ENCODE measurements at places on chromosomes 2 and 18.

GRCh38 chr18:58662118-58662517 is 9.1 kb upstream of the MALT1 start:
- no peak for DNase-seq

DNA sequence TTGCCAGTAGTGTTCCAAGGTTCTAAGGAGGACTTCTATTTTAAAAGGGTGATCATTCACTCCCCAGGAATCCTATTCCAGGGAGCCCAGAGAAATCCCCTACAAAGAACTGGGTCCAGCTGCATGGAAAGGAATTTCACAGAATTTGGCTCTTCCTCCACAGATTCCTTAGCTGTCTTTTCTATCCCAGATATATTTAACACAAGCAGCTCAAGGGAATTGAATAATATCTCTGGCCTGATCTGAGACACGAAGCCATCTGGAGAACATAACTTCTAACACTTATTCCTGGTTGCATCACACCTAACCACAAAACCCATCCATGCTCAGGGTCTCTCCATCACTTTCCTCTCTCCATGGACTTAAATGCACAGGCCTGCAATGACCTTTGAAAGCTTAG is 306.7 kb upstream of the ACVR2A start:
- no peak for DNase-seq

- no peak for DNase-seq
These were observed 10.1 kb upstream of the SESTD1 start for GRCh38 chr2:179274749-179275148.

- no peak for DNase-seq
These were observed 1.6 kb downstream of the SLC66A2 start for GRCh38 chr18:79949697-79950487.

DNA sequence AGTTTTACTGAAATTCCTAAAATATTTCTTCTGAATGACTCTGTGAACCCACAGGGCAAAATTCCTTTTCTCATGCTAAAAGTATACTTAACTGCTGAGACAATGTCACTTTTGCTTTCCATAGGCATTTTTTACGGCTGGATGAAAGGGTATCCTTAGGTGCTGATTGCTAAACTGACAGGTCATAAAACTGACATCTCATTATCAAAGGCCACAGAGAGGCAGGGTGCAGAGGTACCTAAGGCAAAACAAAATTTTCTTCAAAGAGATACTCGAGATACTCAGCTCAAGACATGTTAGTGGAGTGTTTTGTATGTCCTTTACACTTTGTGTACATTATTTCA is 62.0 kb upstream of the WDR75 start:
- no peak for DNase-seq

DNA sequence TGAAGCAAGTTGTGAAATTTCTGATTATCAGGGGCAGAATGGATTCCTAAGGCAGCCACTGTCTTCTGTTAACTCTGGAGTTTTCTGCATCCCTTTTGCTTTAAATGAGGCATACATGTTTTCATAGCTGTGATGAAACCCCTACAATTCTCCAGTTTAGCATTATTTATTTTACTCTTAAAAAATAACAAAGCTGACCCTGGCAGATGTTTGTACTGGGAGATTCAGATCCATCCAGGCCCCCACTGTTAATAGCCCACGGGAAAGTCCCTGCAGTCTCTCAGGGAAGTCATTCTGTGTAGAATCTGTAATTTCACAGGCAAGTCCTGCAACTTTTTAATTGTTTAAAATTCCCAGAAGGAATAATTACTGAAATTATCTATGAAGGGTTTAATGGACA is 353 bp upstream of the SULT1C4 start:
- no peak for DNase-seq

DNA sequence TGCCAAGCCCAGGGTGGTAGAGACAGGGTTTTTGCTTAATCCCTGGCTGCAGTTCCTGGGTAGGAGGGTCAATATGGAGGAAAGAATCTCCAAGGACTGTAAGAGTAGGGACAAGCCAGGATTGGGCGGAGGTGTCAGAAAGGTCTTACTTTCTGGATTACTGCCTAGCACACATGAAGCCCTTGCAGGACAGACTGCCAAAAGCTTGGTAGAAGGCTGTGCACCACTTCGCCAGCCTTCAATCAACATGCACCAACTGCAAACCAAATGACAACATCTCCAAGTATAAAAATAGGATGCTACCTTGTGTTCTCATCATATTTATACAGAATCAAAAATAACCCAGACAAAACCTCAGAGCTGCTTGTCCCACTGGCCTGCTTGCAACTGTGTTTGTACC is 3.7 kb downstream of the ZNF142 start:
- no peak for DNase-seq

DNA sequence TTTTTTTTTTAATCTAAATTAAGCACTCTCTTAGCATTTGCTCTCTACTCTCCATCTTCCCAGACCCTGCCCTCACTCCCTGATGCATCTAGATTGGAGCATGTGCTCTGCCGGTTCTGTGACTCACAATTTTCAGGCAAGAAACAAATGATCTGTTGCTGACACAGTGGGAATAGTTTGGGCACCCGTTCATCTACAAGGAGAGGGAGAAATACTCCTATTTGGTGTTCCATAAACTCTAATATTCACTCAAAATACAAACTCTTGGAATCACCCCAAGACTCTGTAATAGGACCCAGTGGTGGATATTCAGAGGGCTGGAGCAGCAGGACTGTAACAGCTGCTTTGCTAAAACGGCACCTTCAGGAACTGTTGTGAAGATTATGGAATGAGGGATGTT is 37.1 kb upstream of the LINC00305 start:
- DNase-seq, result no peak

DNA sequence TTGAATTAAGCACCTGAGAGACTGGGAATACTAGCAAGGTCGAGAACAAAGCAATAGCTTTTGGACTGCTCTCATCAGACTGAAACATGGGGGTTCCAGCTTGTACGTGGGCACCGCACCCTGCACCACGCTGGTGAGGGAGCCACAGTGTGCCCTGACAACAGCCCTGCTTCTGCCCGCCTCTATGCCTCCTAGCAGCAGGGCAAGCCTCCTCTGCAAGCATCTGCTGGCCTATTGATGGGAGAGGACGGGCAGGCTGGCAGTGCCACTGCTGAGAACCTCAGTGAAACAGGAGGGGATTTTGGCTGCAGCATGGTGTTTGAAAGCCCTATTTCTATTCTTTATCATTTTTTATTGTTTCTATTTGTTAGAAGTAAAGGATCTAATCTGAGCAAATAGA is 146.1 kb upstream of the OTOS start:
- DNase-seq, result no peak

DNA sequence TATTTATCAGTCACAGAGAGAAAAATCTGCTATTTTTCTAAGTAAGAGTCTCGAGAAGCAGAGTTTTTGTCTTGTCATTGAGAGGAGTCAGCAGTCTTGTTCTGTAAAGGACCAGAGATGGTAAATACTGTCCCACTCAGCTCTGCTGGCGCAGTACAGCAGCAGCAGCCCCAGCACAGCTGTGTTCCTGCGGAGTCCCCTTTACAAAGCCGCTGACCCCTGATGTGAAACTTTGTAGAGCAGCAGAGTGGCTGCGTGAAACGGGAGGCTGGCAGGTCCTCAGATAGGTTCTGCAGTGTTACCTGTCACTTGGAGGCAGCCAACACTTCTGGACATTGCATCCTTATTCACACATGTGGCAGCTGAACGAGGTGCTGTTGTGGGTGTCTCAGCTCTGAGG is 45.2 kb downstream of the TMEM185B start:
- DNase-seq, result peak; percentile 24

DNA sequence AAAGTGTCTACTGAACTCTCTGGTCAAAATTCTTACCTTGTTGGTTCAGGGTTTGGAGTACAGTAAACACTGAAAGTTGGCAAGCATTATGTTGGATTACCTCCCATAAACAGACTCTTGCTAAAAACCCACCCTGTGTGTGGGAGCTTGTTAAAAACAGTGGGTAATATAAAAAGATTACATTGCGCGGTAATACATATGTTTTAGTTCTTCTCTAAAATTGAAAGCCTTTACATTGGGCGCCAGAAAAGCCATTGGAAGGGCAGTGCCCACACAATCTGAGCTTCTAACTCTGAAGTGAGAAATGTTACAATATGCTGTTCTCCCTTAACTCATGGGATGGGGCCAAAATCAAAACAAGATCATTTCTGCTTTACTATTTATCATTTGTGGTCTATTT is 510.7 kb downstream of the CNTNAP5 start:
- DNase-seq, result no peak

DNA sequence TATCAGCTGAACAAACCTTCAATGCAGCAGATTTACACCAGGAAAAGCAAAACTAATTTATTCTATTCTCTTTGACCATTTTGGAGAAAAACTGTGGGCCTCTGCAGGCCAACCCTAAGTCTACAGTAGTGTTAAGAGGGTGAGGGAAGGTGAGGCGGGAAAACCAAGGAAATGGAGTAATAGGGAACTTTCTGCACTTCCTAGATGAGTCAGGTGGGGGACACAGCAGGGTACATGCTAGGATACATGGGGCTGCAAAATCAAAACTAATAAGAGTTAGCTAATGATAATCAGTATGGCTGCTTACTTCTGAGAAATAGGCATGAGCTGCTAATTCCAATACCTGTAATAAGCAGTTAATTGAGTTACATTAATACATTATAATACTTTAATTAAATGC is 66.0 kb upstream of the PGAP1 start:
- DNase-seq, result no peak

DNA sequence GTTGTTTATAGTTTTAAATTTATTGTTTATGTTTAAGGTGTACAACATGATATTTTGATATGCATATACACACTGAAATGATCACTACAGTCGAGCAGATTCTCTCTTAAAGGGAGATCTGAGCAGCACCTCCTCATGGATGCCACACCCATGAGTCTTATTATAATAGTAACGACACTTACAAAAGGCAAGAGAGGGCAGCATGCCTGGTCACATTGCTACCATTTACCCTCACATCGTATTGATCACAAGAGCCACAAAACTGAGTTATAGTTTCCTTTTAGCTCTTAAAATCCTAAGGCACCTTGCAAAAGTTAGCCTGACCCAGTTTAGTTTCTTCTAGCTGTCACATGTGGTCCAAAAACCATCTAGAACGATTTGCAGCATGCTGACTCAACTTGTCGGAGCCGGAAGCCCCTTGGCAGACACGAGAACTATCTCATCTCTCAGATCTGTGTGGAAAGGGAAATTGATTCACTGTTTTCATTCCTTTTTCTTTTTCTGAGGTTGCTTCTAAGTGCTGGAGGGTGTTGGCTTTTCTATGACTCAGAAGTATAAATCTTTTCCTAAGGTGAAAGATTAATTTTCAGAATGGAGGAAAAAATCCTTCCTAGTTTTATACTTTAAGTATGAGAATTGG is 85.3 kb downstream of the CDC42EP3 start:
- peak; percentile 59 for DNase-seq

DNA sequence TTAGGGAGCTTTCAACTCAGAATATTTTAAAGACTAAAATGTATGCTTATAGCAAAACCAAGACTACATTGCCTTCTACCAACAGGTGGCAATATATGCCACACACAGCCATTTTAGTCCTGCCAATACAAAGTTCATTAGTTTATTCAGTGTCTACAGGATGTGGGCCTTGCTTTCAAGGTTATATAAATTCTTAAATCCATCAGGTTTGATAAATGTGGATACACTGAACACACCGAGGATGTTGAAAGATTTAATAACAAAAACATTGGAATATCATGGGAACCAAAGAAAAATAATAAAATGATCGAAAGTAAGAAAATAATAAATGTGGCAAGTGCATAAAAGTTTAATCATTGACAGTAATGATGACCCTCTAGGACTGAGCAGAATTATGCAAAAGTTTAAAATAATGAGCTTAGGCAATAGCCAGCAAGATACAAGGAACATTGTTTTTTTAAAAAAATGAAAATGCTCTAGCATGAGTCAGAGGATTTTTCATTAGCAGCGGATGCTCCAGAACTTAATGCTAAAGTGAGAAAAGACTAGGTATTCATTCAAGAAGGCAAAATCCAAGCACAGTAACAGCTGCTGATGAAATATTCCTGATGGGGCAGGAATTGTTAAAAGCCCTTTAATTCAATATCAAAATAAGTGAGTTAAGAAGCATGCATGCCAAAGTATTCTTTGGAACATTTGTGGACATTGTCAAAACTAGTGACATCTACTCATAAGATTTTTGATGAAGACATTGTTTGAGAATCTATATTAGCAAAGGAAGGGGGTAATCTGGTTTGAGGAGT is 14.2 kb downstream of the SCN9A start:
- DNase-seq, result no peak

DNA sequence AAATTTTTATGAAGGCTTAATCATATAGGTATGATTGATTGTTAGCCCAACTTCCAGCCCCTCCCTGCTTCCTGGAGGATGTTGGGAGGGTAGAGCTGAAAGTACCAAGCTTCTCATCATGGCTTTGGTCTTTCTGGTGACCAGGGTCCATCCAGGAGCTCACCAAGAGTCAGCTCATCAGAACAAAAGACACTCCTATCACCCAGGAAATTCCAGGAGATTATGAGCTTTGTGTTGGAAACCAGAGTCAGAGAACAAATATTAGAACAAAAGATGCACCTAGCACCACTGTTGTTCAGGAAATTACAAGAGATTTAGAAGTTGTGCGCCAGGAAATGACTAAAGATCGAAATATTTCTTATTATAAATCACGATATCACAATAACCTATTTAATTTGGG is 119.9 kb upstream of the THUMPD2 start:
- DNase-seq, result no peak

DNA sequence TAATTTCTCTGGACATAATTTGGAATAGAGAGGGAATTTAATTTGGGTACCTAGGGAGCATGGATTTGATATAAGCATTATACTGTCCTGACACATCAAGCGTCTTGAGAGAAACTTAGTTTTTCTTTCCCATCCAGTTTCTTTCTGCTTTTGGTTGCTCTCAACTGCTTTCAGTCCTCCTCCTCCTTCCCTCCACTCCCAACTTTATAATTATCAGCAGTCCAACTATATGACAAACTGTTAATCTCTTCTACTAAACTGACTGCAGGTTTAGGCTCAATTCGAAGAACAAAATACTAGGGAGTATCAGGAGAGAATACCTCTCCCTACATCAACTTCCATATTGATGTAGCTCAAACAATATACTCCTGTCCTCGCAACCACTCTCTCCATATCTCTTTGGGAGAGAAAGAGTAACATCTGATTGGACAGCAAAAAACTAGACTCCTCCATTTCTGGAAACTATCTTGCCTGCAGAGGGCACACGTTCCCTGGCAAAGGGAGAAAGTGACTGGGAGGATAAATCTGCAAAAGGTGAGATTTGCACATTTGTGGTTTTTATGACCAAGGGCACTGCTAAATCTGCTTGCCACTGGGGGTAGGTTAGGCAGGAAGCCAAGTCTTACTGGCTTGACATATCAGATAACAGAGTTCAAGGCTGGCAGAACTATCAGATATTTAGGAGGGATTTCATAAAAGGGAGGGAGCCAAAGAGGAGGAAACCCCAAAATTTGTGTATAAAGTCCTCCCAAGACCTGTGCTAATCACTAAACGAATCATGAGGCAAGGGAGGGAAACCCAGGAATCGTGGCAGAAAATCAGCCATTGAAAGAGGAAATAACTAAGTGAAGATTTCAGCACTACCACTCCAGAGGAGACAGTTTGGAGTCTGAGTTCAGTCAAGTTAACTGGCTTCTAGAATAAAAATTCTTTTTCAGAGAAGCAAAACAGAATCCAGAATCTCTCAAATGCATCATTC is 40.0 kb downstream of the ICA1L start:
- DNase-seq, result peak; percentile 76

All from CD8-positive, alpha-beta T cell (primary cell).